ENCODE measurements at places on chromosomes 2 and 18.

GRCh38 chr2:119764832-119765231 lies 5.1 kb downstream of the PTPN4 start:
- no peak for DNase-seq

DNA sequence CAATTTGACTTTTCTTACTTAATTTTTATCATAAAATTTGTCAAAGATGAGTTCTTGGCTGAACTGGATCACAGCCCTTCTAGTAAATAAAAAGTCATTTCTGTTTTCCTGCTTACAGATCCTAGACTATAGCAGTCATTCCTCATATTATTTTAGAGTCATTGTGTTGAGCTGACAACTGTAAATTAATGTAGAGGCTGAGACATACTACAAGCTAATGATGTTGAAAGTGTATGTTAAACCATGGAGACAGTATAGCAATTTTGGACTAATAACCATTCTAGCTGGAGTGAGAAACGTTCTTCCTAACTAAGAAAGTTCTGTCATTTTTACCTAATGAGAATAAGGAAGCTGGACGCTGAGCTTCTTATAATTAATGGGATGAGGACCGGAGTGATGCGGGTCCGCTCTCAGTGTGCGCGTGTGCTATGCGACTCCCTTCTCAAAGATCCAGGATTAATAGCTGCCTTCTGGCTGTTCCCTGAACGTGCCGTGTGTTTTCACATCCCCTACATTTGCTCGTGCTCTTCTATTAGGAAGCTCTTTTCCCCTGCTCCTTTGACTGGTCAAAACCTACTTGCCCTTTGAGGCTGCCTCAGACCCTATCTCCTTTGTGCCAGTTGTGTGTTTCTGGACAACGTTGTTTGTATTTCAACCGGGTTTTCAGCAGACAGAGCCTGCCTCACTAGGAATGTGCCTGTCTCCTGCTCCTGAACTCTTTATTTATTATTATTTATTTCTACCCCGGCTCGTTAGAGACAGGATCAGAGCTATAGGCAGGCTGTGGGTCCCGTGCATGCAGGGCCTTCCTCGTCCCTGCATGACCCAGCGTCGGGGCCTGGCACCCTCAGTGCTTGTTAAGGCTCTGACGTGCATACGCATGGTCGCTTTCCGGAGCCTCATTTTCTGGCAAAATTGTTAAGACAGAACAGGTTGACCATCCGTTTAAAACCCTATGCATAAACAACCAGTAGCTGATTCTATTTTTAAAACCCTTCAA lies 182.6 kb downstream of the DCDC2C start:
- DNase-seq, result no peak

- no peak for DNase-seq
Observed at GRCh38 chr2:231383416-231384108, 11.9 kb upstream of the B3GNT7 start.

- DNase-seq, result no peak
Observed at GRCh38 chr2:33494877-33495641, 18.6 kb downstream of the RASGRP3 start.

DNA sequence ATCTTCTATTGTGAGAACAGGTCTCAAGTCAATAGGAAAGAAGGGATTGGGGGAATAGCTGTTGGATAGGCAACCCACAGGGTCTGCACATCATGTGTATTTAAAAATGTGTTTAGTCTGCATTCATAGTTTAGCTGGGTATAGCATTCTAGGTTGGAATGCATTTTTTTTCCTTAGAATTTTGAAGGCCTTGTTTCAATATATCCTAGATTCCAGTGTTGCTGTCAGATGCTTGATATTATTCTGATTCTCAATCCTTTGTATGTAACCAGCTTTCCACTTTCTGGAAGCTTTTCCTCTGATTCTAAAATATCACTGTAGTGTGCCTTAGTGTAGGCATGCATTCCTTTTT lies 9.0 kb upstream of the ATP8B1 start:
- no peak for DNase-seq

DNA sequence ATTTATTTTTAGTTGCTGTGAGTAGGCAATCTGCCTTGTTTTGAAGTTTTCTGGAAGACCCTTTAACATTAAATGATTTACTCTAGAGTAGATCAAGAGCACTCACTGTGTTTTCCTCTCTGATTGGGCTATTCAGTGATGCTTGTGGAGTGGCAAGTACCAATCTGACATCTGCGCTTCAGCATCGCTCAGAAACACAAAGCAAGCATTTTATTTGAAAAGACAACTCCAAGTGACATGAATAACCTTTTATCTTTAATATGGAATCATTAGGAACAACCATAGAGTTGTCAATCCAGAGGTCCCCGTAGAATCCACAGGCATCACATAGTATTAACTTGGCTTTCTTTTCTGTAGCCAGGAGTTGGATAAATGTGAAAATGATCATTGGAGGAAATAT lies 114.7 kb downstream of the CPS1 start:
- peak; percentile 7 for DNase-seq

DNA sequence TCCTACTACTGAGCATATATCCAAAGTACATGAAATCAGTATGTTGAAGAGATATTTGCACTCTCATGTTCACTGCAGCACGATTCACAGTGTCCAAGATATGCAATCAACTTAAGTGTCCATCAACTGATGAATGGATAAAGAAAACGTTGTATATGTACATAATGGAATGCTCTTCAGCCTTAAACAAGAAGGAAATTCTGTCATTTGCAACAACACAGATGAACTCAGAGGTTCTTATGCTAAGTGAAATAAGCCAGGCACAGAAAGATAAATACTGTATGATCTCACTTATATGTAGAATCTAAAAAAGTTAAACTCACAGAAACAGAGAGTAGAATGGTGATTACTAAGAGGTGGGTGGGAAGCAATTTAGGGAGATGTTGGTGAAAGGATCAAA lies 149.2 kb downstream of the EVA1A start:
- no peak for DNase-seq
